Occipital lobe (tissue), 3 donors: ENCODE measurements at places on chromosomes 16 and 17. TPM values are rescaled to one million over a fixed set of nuclear protein-coding genes. Genes with fewer than 3 reads are reported as not detected.

GRCh38 chr16:73483076-73483791, 435.3 kb upstream of the ZFHX3 start:
- DNase-seq, result no peak

DNA sequence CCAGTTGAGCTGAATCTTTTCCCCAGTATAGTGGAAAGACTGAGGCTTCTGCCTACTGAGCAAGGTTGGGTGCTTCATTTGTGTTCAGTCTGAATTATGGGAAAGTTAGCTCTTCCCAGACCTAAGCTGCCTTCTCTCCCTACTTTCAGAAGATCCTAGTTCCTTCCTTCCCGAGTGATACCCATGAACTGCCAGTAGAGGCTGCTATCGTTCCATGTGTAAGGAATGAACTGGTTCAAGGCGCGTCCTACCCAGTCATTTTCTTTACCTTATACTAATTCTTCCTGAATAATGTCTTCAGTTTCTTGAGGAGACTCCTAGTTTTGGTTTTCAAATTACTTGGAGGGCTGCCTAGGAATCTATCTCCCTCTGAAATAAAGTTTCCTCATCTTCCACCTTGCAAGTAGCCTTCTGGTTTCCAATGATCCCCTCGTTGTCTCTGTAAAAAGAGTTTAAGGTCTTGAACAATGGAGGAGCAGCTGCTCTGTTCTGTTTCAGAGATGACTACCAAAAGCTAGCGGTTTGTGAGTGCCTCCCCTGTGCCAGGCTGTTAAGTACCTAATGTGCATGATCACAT, 934 bp upstream of the AOC2 start:
- DNase-seq, result no peak

- no peak for DNase-seq
Measured at GRCh38 chr17:1197781-1198490, 18.2 kb upstream of the ABR start.

DNA sequence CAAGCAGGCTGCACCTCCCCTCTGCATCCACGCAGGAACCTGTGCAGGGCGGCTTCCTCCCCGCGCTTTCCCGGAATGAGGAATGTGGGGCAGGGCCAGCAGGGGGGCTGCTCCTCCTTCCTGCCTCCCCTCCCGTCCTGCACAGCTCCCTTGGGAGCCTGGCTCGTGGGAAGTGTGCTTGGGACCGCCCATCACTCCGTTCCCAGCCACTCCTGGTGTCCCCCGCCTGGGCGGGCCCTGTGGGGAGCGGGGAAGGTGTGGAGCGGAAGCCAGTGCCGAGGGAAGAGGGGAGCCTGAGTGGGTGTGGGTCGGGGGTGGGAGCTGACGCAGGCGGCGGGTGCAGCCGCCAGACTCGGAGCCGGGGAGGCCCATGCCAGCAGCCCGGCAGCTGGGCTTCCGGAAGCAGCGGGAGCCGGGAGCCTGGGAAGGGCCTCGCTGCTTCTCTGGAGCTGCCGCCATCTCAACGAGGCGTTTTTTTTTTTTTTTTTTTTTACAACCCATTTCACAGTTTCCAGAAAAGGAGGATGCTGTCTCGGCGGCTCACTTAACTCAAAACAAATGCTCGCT, 24.1 kb downstream of the BAHCC1 start:
- DNase-seq, result peak; percentile 74

DNA sequence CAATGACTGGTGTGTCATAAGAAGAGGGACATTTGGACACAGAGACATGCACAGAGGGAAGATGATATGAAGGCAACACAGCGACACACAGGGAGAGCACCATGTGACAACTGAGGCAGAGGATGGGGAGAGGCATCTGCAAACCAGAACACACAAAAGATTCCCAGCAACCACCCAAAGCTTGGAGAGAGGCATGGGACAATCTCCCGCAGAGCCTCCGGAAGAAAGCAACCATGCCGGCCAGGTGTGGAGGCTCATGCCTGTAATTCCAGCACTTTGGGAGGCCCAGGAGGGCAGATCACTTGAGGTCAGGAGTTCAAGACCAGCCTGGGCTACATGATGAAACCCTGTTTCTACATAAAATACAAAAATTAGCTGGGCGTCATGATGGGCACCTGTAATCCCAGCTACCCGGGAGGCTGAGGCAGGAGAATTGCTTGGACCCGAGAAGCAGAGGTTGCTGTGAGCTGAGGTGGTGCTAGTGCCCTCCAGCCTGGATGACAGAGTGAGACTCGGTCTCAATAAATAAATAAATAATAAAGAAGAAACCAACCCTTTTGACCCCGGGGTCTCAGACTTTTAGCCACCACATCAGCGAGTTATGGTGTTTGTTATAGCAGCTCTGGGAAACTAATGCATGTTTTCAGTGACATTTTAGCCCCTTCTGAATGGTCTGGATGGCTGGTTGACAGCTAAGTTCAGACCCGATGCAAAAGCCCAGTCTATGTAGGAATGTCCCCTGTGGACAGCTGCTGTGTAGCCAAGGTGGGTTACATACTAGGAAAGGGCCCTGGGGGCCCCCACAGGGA, 13.8 kb upstream of the PLCG2 start:
- no peak for DNase-seq

HSF4 gene
- total RNA-seq, result 5.1 TPM

PLXDC1 gene
- total RNA-seq, result 9.4 TPM

ABAT gene
- total RNA-seq, result 86.1 TPM

GRCh38 chr16:24980077-24980793, 34.9 kb downstream of the ARHGAP17 start:
- DNase-seq, result no peak

CDH11 gene
- 258 TPM for total RNA-seq

MPP2 gene
- total RNA-seq, result 14.2 TPM

- DNase-seq, result no peak
Measured at GRCh38 chr16:49015225-49015592, 266.4 kb downstream of the CBLN1 start.

BPTF gene
- 144 TPM for total RNA-seq

SPATA32 gene
- total RNA-seq, result not detected

GRCh38 chr17:82548681-82549303, 29.3 kb downstream of the FOXK2 start:
- no peak for DNase-seq

RNF135 gene
- 2.2 TPM for total RNA-seq

C16orf54 gene
- total RNA-seq, result 0.31 TPM

GRCh38 chr17:7322520-7323194, 6.5 kb downstream of the NEURL4 start:
- DNase-seq, result no peak

DNA sequence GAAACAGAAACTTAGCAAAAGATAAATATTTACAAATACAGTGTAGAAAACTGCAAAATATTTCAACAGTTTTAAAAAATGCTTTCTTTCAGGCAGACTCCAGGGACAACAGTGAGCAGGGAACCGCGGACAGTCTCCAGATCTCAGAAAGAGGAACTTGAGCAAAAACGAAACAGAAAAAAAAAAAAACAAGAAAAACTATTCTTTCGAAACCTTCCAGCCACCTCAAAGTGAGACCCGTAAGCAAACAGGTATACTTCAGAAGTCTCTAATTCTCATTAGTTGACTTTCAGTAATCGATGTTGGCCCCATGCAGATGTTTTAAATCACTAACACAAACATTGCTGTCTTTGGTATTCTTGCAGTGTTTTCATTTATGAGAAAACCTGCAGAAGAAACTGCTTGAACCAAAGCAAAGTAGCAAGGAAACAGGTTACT, 15.7 kb upstream of the CCL1 start:
- DNase-seq, result no peak

GRCh38 chr17:56305007-56305406, 151.7 kb downstream of the ANKFN1 start:
- no peak for DNase-seq

GRCh38 chr16:29745853-29746345, at the start of gene C16orf54:
Gene C16orf54, minus strand, starts transcription at chr16:29745990. Its CDS starts 1,039 bp downstream, at chr16:29744951.
- no peak for DNase-seq

C17orf50 gene
- not detected for total RNA-seq

GRCh38 chr16:69243479-69243878, 56.5 kb downstream of the SNTB2 start:
- DNase-seq, result no peak

DNA sequence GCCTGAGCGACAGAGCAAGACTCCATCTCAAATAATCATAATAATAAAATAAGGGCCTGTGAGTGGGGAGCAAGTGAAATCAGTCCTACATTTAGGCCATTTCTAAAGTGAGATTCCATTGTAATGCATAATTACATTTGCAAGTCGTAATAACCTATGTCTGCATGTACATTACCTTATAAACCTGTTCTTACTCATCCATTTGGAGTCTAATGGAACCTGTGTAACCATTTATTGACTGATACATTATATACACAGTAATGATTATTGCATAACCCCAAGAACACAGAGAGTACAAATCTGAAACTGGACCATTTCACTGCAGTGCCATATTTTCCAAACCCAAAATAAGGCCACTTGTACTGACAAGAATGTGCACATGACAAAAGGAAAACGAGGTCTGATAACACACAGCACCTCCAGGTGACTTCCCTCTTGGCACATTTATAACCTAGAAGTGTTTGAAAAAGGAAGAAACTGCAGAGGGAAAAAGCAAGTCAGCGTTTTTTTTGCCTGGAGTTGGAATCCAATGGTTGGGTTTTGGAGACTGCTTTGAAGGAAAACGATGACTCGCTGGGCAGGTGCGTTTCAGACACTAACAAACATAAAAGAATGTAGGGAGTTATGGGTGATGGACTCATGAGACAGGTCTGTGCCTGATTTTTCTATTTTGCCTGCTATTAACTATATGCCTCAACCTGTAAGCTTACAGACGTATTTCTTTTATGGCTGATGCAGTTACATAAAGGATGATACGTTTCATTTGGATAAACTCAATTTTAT, 63.6 kb upstream of the KIFC3 start:
- DNase-seq, result no peak

KRT16 gene
- not detected for total RNA-seq

GRCh38 chr17:72606656-72607055, 485.8 kb downstream of the SLC39A11 start:
- no peak for DNase-seq

- DNase-seq, result no peak
Measured at GRCh38 chr17:3710951-3711383, 12.7 kb upstream of the HASPIN start.

SPPL2C gene
- not detected for total RNA-seq

OR1A2 gene
- not detected for total RNA-seq

PMFBP1 gene
- total RNA-seq, result 2.5 TPM

DNA sequence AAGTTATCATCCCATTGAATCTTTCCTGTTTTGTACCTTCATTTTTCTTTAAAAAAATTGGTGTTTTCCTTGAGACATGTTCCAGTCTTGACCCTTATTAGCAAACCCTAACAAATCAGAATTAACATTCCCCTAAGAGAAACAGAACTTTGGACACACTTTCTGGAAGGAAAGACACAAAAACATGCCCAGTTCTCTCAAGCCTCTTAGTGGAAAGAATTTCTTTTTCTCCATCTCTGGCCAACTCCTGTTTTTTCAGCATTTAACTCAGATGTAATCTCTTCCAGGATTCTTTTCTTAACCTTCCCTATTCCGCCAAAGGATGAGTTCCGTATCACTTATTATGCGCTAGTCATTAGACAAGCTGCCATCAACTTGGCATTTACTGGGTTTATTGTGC, 23.9 kb upstream of the CDH8 start:
- DNase-seq, result no peak
